Amniotic stem cell (primary cell): ENCODE measurements at places on chromosomes 2 and 18.
A peak's percentile ranks its signal among the peaks of the same experiment; 100 is the strongest.

GRCh38 chr18:14933964-14934363, 186.0 kb downstream of the ANKRD30B start:
- no peak for DNase-seq

DNA sequence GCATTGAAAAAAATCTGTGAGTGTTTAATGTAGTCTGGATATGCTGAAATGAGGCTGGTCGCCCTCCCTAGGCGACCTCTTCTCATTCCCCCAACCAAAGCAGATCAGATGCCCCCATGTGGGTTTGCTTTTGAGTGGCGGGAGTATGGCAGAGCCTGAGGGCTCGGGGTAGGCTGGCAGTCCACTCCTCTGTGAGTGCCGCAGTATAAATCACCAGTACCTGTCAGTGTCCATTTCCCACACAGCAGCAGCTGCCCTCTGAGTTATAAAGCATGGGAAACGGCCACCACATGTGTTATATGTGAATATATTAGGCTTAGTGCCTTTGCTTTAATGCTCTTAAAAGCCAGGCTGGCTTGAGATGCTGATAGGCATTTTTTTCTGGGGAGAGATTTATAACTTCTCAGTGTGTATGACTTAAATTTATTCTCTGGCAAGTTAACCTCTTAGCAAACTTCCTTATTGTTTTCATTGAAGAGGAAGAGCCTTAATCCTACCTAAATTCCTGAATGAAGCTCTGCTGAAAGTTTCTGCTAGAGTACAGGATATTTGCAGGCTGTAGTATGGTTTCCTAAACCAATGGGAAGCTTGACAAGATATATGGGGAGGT, 3.8 kb downstream of the DCC start:
- no peak for DNase-seq

- DNase-seq: no peak
Observed at GRCh38 chr2:36918307-36918706, 48.0 kb downstream of the STRN start.

DNA sequence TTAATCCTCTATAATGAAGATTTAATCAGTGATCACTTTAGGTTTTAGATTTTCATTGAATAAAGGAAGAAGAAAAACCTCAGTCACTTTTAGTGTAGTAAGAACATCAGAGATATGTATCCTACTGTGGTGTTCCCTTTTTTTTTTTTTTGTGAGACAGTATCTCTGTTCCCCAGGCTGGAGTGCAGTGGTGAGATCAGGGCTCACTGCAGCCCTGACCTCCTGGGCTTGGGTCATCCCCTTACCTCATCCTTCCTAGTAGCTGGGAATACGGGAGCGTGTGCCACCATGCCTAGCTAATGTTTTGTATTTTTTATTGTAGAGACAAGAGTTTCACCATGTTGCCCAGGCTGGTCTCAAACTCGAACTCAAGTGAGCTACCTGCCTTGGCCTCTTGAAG, 5.1 kb downstream of the SLC39A10 start:
- no peak for DNase-seq

GRCh38 chr18:46771141-46771540, 14.3 kb upstream of the ST8SIA5 start:
- no peak for DNase-seq

DNA sequence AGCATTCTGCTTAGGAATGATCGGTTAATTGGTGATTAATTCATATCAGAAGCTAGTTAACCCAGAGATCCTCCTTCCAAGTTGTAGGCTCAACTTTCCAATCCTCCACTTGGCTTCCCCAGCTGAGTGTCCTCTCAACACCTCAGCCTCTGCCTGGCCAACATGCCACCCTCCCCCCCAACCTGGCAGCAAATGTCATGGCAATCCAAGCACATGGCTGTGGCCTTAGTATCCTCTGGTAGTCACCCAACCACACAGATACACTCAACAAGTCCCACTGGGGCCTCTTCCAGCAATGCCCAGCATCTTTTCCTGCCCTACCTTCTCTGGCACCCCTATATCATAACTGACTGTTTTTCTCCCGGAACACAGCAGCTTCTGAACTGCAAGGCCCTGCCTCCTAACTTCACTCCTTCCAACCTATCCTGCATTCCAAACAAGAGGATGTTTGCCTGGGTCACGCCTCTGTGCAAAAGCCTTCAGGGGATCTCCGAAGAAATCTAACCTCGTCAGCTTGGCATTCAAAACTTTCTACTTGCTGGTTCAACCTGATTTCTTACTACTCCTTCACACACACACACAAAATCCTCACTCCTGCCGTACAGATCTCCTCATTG, 195.0 kb downstream of the CYP26B1 start:
- peak; percentile 36 for DNase-seq

- peak; percentile 81 for DNase-seq
Observed at GRCh38 chr2:126657148-126657635, 1.2 kb downstream of the GYPC start.

- DNase-seq: no peak
Observed at GRCh38 chr2:61125123-61125710, 36.8 kb upstream of the C2orf74 start.

GRCh38 chr2:241636182-241637017, 558 bp downstream of the THAP4 start:
- no peak for DNase-seq

DNA sequence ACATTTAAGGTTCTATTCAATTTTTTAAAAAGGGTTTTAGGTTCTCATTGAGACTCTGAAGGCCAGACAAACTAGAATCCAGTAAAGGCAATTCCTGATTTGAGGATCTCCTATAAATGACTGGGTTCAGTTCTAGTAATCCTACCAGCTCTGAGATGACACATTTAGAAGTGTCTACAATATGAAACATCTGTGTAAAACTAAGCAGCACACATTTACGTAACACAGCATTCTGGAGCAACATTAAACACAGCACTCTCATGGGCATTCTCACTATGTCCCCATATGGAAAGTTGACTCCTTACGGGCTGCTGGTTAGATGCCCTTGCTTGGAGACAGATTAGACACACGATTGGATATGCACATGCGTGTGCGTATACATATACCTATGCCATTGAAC, 114.4 kb downstream of the ZNF385B start:
- no peak for DNase-seq

DNA sequence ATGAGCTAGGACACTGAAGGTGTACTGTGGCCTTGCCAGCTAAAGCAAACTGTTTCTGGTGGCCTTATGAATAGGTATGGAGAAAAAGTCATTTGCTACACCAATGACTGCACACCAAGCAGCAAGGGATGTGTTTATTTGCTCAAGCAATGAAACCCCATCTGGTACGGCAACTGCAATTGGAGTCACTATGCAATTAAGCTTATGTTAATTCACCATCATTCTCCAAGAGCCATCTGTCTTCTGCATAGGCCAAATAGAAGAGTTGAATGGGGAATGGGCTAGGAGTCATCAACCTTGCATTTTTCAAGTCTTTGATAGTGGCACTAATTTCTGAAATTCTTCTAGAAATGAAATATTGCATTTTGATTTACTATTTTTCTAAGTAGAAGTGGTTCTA, 372.0 kb downstream of the KCNJ3 start:
- no peak for DNase-seq

DNA sequence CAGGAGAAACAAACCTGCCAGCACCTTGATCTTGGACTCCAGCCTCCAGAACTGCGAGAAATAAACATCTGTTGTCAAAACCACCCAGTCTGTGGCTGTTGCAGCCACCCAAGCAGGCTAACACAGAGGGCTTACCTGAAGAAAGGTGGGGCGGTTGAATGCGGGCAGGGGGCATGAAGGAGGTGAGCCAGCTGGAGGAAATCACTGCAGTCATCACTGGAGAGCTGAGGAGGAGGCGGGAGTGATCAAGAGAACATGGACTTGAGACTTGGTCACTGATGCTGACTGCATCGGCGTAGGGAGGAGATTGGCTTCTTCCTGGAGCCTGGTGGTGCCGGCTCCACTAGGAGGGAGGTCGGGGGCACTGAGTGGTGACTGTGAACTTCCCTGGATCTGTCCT, 14.6 kb upstream of the ARMC9 start:
- no peak for DNase-seq

DNA sequence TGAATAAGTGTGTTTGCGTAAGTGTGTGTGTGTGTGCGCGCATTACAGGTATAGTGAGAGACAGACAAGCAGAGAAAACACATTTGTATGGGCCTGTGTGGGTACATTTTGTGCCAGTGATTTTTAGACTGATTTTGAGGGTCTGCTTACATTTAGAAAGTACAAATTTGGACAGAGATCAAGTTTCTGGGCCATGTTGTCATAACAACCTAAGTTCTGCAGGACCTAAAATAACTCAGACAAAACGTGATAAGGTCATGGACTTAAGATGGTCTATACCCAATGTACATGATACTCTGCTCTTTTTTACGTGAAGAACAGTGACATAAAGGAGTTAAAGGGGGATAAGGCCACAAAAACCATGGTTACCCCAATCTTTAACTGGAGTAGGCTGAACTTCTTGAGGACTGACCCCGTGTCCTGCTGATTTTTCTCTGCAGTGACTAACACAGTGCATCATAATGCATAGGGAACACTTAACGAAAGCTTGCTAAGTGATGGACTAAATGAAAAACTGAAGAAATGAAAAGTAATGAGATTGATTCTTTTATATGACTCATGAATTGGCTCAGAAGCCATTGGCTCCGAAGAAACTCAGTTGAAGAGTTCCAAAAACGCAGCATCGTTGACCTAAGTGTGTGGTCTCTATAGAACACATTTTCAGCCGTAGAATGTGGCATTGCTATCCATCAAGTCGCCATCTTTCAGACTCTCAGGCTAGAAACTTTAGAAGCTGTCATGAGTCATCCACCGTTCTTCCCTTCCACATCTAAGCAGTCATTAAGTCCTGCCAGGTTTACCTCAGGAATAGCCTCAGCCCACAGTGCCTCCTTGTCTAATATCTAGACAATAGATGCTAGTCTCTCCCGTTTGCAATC, 61.6 kb upstream of the NCOA1 start:
- DNase-seq: no peak
